NCI-H1436 treated with DMSO at 0.1 percent for 48 hours (cell line): ENCODE measurements at places on chromosomes 4 and X.

DNA sequence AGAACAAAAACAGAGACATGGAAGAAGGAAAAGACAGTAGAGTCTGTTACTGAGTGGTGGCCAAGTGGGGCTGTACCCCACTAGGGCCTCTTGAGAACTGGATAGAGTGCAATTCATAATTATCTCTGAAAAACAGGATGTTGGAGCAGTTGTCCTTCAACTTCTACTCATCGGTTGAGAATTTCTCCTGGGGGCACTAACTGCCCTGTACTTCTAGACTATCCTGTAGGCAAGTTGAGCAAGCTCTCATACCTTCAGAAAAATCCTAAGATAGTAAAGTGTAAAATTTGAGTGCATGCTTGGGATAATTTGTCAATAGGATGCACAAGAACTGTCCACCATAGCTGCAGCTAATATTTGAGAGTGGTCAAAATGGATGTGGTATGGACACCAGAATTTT, 179.7 kb upstream of the CNKSR2 start:
- no peak for DNase-seq

GRCh38 chr4:68368691-68369131, 18.8 kb upstream of the YTHDC1 start:
- no peak for DNase-seq

- no peak for DNase-seq
Measured at GRCh38 chr4:4986841-4987240, 32.4 kb downstream of the CYTL1 start.

GRCh38 chr4:186203406-186203805, 12.0 kb downstream of the CYP4V2 start:
- no peak for DNase-seq

DNA sequence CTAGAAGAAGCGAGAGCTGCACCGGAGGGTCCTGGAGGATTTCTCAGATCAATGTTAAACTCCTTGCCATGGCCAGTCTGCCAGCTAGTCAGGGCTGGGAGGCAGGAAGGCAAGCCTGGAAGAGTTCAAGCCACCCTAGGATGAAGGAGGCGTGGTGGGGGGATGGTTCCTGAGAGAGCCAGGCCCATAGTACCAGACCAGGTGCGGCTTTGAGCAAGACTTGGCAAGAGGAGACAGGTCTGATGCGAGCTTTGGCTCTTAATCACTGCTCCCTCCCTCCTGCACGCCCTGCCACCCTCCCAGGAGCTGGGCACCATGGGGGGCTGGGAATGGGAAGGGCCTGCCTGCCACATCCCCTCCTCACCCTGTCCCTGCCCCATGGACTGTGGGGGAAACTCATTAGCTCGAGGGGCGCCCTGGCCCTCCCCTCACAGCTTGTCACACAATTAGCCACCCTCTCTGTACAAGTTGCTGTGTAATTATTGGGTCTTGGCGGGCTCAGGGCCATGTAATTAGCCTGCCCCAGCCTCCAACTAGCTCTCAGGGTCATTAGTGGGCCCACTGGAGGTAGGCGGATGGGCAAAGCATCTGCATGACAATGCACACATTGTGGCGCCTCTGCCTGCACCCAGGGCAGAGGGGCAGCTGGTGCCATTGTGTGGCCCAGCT, 50.3 kb downstream of the EFNB1 start:
- DNase-seq: peak; percentile 21

GRCh38 chr4:111454961-111455360, 690.3 kb upstream of the FAM241A start:
- no peak for DNase-seq

GRCh38 chr4:184362396-184362795, 112.0 kb downstream of the IRF2 start:
- no peak for DNase-seq

- no peak for DNase-seq
Measured at GRCh38 chrX:148470324-148470723, 30.1 kb upstream of the AFF2 start.

- no peak for DNase-seq
Measured at GRCh38 chr4:133624744-133625143, 475.6 kb downstream of the PCDH10 start.

DNA sequence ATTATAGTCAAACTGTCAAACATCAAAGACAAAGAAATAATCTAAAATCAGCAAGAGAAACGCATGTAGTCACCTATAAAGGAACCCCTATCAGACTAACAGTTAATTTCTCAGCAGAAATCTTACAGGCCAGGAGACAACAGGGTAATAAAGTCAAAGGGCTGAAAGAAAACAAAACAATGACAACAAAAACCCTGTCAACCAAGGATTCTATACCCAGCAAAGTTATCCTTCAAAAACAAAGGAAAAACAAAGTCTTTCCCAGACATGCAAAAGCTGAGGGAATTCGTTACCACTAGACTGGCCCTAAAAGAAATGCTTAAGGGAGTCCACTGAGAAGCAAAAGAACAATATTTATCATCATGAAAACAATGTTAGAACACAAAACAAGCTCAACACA, 22.1 kb downstream of the TMEM154 start:
- no peak for DNase-seq

- DNase-seq: no peak
Measured at GRCh38 chr4:127852661-127853060, 28.0 kb upstream of the PLK4 start.

- DNase-seq: no peak
Measured at GRCh38 chr4:88216395-88216794, 58.0 kb upstream of the ABCG2 start.

DNA sequence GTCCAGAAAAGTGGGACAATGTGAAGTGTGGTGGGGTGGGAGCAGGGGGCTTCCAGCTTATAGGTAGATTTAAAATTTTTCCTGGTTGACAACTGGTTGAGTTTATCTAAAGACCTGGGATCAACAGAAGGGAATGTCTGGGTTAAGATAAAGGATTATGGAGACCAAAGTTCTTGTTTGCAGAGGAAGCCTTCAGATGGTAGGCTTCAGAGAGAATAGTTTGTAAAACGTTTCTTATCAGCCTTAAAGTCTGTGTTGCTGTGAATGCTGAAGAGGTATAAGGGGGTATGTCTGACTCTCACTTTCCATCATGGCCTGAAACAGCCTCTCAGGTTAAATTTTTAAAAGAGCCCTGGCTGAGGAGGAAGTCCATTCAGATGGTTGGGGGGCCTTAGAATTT, 20.5 kb downstream of the MGST2 start:
- no peak for DNase-seq

DNA sequence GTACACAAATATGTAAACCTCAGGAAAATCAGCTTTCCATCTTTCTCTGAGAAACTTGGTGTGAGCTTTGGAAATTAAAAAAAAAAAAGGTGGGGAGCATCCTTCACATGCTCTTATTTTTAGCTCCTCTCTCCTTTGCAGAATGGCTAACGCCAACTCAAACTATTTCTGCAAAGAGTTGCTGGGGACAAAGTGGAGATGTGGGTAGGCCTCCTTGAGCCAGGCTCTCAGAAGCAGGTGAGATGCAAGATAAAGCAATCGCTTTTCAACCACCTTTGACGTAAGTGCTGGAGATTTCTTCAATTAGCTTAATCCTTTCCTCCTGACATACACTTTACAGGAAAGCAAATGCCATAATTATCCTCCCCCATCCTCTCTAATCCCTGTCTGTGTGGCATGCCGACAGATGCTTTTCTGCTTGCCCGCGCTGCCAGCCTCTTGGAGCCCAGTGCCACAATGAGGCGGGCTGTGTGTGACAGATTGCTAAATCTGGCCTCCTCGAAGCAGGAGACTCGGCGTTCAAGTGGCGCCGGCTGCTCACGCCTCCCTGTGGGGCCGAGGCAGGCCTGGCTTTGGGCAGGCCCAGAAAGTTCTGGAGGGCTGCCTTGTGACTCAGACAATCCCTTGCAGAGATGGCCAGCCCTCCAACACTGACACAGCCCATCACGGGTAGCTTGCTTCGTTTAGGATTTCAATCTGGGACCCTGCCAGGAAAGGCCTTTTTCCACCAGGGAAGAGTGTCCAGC, 64.9 kb upstream of the SOD3 start:
- no peak for DNase-seq

- DNase-seq: no peak
Measured at GRCh38 chr4:172578712-172579111, 589.9 kb upstream of the GALNT7 start.

GRCh38 chrX:150058728-150059127, 120.4 kb upstream of the EOLA2 start:
- no peak for DNase-seq

DNA sequence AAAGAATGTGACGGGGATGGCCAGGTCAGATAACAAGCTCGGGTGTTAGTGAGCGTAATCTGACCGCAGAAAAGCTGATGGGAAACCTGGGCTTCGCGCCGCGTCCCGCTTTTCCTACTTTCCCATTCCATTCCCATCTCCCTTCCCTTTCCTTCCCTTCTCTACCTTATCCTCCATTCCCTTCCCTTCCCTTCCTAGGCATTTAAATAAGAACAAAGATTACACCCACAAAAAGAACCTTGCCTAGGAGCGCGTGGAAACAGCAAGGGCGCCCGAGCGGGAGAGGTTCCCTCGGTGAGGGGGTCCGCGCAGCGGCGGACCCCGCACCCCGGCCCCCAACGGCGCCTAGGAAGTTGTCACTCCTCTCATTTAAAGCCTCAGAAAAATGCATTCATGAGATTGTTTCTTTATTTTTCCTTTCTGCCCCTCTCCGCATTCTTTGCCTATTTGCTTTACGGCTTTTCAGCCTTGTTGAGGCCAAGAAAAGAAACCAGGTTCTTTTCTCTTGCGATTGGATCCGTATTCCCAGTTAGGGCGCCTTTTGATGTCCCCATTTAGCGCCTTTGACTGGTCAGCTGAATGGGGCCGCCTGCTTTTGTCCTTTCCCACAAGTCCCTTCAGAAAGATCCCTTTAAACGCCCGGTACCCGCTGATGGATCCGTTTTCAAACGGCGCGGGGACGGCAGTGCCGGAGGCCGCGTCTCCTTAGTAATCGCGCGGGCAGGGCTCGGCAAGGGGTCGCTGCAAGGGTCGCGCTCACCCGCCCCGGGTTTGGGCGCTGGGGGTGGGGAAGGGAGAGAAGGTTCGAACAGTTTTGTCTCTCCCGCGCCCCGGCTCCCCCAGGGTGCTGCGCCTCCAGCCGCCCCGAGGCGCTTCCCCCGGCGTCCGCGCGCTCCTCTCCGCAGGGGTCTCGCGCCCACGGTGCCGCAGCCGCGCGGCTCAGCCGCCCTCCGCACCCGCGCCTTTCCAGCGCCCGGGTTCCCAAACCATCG, 54.1 kb upstream of the TMEM33 start:
- DNase-seq: no peak

DNA sequence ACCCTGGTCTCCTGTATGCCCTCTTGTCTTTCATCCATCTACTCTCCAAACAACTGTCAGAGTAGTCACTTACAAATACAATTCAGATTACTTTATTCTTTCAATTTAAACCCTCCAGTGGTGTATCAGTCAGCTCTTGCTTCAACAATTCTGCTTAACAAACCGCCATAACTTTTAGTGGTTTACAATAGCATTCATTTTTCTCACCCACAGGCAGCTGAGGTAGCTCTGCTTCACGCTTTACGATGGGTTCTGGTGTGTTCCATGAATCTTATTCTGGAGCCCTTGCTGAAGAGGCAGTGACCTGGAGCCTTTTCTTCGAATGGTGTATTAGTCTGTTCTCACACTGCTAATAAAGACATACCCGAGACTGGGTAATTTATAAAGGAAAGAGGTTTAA, 86.2 kb upstream of the CAMK2D start:
- DNase-seq: no peak

DNA sequence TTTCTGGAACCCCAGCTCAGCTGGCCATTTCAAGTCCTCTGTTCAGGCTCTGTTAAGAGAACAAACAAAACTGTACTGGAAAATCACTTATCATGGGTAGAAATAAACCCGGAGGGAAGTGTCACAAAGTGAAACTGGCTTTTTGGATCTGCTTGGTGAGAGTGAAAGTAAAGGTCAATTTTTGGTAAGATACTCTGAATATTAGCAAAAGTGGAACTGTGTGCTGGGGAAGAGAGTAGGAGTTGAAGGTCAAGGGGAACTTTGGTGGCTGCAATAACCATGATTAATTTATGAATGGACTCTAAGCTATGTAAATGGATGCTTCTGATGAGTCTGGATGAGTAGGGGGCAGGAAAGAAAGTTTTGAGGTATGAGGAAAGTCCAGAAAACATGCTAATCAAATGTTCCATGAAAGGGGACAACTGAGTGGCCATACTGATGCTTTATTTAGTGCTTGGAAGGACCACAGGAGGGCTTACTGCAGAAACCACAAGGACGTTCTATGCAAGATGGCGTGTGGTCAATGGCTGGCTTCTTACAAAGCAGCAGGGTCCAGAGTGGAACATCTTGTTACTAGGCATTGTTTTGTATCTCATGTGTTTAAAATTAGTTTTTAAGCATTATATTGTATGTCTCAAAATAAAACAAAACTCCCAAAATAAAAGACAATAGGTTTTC, 36.8 kb upstream of the TNIP3 start:
- DNase-seq: no peak

DNA sequence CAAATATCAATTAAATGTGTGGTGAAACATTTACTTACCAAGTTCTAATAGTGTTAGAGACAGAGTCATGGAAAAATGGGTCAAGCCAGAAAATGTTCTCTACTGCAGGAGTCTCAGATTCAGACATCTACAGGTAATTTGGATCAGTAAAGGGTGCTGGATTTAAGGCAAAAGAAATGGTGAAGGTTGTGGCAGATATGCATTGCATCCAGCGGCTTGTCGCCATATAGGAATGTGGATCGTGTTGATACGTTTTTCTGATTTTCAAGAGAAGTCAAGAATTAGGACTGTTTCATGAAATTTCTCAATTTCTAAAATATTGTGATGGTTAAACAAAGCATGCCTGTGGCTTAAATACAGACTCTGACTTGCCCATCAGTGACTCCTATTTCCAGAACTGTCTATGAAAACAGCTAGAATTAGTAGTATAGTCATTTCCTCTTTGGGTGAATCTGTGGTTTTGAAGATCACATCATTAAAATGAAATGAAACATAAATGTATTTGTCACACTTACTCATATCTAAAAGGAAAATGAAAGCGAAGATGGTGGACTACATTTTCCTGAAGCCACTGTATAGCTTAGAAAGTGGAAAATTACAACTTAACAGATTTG, 110.1 kb upstream of the VEGFC start:
- no peak for DNase-seq

GRCh38 chr4:148693913-148694649, 251.9 kb upstream of the NR3C2 start:
- DNase-seq: no peak

- DNase-seq: no peak
Measured at GRCh38 chr4:170610434-170610833, 520.7 kb upstream of the AADAT start.

- DNase-seq: no peak
Measured at GRCh38 chr4:104641418-104641817, 146.7 kb upstream of the CXXC4 start.

- DNase-seq: no peak
Measured at GRCh38 chrX:74383611-74384010, 37.7 kb upstream of the SLC16A2 start.

- no peak for DNase-seq
Measured at GRCh38 chrX:38183596-38183995, 37.1 kb downstream of the SRPX start.

DNA sequence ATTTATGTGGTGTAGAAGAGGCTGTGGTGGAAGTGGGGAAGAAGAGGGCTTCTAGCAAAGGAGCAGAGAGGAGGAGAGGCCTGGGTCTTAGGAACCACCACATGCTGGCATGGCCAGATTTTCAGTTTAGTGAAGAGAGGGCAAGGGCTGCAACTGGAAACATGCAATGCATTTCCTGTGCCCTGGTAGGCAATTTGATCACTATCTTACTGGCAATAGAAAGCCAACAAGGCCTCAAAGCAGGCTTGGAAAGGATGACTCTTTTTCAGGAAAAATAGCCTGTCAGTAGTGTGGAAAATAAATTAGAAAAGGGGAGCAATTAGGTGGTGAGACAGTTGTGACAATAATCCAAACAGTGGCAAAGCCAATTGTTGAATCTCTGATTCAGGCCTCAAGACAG, 501.9 kb upstream of the ZFP42 start:
- DNase-seq: no peak
